ENCODE measurements at places on chromosomes 3 and 15. TPM values are rescaled to one million over a fixed set of nuclear protein-coding genes. Genes with fewer than 3 reads are reported as not detected.

Gene LRRC49
- total RNA-seq = 35.3 TPM

DNA sequence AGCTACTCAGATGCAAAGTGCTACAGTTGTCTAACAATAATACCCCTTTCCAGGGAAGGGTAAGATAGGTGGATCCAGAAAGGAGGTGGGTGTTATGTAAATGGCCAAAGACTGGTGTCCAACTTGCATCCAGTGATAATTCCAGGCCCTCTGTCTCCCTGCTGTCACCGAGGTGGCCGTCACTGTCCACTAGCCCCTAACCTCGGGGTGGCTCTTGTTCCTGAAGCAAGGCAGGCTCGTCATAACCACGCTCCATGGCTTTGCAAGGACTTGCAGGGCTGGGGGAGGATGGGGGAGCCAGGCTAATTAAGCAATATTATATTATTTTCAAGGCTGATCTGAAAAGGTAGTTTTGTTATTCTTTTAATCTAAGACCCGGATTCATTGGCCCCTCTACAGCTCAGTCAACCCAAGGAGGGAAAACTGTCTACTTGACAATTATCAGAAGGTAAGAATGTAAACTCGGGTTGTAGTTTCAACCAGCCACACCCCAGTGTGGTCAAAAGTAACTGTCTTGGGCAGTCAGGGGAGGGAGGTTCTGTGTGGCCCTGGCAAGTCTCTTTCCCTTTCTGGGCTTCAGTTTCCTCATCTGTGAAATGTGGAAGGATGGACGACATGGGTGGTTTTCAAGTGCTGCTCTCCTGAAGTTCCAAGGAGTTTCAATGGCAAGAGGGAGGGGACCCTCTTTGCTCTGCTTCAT lies 220.1 kb upstream of the BHLHE40 start:
- DNase-seq = no peak
- H3K4me3 ChIP-seq = no peak overlapping the region
- peaks cover 8% of the 10 kb centered on the region for H3K4me1 ChIP-seq
- no peaks in the 10 kb centered on the region for H3K36me3 ChIP-seq
- H3K27ac ChIP-seq = no peak overlapping the region

- H3K27ac ChIP-seq = no peak overlapping the region
- DNase-seq = no peak
- no peaks in the 10 kb centered on the region for H3K27me3 ChIP-seq
- H3K4me1 ChIP-seq = no peaks in the 10 kb centered on the region
- no peaks in the 10 kb centered on the region for H3K36me3 ChIP-seq
These were observed 459.9 kb downstream of the RAP2B start for GRCh38 chr3:153621953-153622352.

Gene TM4SF18
- total RNA-seq = 6.7 TPM

DNA sequence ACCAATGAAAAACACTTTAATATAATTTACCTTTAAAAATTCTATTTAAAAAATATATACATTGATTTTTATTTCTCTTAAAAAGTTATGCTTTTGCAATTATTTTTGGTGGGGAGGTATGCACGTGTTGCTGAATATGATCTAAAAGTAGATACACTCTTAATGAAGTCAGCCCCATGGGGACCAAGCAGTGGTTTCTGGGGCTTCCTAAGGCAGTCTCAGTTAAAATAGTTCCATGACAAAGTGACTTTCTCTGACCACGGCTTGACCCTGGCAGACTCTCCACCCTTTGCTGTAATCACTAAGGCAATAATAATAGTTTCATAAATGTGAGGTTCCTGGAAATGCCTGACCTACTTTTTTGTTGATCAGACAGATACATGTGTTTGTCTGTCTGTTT lies 50.4 kb downstream of the CCR4 start:
- peaks cover 11% of the 10 kb centered on the region for H3K36me3 ChIP-seq
- H3K27me3 ChIP-seq = no peaks in the 10 kb centered on the region
- no peak for DNase-seq
- H3K4me3 ChIP-seq = no peak overlapping the region

Gene UBA3
- 39.9 TPM for total RNA-seq

Gene WDR49
- total RNA-seq = 5.5 TPM

Gene PDIA5
- 9.0 TPM for total RNA-seq

DNA sequence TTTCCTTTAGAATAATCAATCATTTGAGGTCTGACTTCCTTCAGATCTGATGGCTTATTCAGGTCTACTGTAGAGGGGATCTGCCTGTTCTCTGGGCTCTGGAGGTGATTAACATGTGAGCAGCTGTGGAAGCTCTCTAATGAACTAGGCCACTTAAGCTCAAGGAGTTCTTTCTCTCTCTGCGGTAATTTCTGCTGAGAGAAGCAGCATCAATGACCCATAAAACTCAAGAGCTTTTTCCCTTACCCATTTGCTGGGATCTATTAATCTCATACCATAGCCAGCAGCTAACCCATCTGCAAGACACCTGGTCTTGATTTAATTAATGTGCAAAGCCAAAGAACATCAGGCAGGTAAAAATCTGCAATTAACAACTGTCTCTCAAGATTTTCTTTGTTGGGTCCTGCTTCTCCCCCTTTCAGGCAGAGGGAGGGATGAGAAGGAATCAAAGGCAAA lies 73.2 kb upstream of the DLG1 start:
- H3K4me3 ChIP-seq = no peak overlapping the region
- no peaks in the 10 kb centered on the region for H3K36me3 ChIP-seq
- DNase-seq = no peak
- no peaks in the 10 kb centered on the region for H3K4me1 ChIP-seq
- H3K27ac ChIP-seq = no peak overlapping the region
- H3K27me3 ChIP-seq = no peaks in the 10 kb centered on the region

DNA sequence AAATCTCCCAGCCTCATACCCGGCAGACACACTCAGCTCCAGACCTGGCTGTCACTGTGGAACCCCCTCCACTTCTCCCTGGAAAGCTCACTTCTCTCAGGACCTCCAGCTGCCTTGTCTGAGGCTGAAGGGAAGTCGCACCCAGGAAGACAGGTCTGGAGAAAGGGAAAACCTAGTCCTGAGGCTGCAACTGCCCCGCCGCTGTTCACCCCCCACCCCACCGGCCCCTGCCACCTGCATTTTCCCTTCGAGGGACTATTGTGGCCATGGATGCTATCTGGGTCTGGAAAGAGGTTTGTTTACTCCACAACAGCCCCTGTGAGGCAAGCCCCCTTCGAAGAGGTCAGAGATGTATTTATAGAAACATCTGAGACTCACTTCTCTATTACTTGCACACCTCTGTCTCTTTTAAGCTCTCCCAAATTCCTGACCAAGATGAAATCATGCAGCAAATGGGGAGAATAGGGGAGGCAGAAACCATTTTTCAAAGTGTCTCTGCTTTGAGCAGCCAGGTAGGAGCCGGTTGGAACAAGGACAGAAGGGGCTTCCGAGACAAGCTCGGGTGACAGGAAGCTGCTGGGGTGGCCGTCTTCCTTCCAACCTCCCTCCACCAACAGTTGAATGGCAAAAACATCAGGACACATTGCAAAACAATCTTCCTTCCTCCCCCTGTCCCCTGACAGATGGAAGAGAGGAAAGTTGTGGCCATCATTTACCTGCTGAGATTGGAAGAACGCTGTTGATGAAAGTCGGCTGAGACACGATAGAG lies 518 bp downstream of the COLQ start:
- H3K4me3 ChIP-seq = peak overlapping the region; percentile 41
- H3K36me3 ChIP-seq = no peaks in the 10 kb centered on the region
- peak overlapping the region; percentile 92 for H3K27ac ChIP-seq
- H3K4me1 ChIP-seq = peaks cover 40% of the 10 kb centered on the region
- no peak for DNase-seq

DNA sequence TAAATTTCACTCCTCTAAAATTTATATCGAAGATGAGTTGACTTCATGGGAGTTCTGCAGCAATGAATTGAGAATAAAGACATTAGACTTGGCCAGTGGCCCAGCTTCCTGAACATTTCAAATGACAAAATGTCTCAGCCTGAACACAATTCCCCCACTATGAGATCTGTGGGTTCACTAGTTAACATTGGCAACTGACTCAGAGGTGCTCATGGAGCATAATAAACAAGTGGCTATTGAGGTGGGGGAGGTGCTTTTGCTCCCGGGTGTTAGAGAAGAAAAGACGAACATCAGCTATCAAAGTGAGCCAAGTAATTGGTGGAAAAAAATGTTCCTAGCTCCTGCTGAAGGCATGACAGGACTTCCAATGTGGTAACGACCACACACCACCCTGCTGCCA lies 6.3 kb downstream of the ATP13A4 start:
- H3K36me3 ChIP-seq = no peaks in the 10 kb centered on the region
- H3K27me3 ChIP-seq = no peaks in the 10 kb centered on the region
- no peaks in the 10 kb centered on the region for H3K4me1 ChIP-seq
- no peak for DNase-seq

DNA sequence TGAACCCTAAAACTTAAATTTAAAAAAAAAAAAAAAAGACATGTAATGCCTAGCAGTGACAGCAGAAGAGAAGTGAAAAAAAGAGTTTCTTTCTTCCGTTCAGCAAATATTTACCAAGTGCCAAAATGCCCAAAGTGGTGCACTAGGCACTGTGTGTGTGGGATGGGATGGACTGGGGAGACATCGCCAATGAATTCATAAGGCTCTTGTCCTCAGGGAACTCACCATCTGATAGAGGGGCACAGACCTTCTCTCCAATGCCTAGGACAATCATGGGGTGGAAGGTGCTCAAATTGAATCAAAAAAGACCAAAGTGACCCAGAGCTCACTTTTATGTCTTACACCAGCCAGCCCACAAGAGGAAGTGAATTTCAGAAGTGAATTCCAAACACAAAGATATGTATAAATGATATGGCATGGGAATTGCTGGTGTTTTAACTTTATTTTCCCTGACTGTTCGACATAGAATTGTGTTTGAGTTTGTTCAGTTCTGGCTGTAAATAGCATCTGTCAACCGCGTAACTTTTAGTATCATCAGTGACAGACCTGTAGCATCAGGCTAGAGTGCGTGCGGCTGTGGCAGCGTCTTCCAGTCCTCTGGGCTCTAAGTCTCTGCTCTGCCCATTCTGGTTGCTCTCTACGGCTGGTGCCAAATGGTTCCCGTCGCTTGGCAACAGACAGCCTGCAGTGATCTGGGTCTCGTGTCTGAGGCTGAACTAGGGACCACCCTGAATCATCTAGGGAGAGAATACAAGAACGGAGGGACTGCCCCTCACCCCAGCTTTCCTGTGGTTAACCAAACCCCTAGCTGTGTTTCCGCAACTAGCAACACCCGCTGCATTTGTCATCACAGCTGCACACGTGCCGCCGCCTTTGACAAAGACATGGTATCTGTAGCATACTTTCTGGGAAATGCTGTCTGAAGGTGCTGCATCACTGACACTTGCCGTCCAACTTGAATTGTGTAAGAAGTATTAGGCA lies 154.0 kb upstream of the THBS1 start:
- DNase-seq = peak; percentile 84
- no peak overlapping the region for H3K4me3 ChIP-seq
- H3K36me3 ChIP-seq = no peaks in the 10 kb centered on the region
- H3K27ac ChIP-seq = peak overlapping the region; percentile 70
- no peaks in the 10 kb centered on the region for H3K27me3 ChIP-seq

Gene LRRC31
- not detected for total RNA-seq

GRCh38 chr3:32865383-32865782 lies 47.6 kb downstream of the TRIM71 start:
- no peak overlapping the region for H3K27ac ChIP-seq
- H3K27me3 ChIP-seq = no peaks in the 10 kb centered on the region
- no peaks in the 10 kb centered on the region for H3K4me1 ChIP-seq
- DNase-seq = no peak
- H3K4me3 ChIP-seq = no peak overlapping the region

- no peak overlapping the region for H3K27ac ChIP-seq
- H3K4me3 ChIP-seq = no peak overlapping the region
- no peaks in the 10 kb centered on the region for H3K27me3 ChIP-seq
- no peaks in the 10 kb centered on the region for H3K4me1 ChIP-seq
- peak; percentile 89 for DNase-seq
These were observed 95.7 kb downstream of the CPN2 start for GRCh38 chr3:194255252-194256039.

DNA sequence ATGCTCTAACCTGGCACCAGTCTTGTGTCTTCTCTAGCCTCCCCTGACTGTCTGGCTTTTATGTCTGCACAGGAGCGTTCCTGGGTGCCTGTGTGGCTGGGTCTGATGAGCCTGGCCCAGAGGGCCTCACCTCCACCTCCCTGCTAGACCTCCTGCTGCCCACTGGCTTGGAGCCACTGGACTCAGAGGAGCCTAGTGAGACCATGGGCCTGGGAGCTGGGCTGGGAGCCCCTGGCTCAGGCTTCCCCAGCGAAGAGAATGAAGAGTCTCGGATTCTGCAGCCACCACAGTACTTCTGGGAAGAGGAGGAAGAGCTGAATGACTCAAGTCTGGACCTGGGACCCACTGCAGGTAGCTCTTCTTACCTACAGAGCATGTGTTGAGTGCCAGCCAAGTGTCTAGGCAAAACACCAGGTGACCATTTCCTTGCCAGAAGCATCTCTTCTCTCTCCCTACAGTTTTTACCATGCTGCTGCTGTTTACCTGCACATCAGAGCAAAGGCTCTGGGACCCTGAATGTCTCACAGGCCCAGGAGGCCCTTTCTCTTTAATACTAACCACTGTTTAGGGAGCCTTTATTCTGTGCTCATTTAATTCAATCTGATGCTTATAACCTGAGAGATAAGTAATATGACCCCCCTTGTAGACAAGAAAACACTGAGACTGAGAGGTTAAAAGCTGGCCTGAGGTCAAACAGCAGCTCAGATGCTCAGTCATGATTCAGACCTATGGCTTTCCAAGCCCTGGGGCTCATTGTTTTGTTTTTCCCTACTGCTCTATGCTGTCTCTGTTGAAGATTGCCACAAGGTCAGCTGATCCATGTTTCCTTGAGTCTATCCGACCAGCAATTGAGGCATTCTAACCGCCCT lies 10.4 kb downstream of the PODXL2 start:
- no peaks in the 10 kb centered on the region for H3K4me1 ChIP-seq
- H3K36me3 ChIP-seq = no peaks in the 10 kb centered on the region
- DNase-seq = no peak

Gene ZNF662
- 1.7 TPM for total RNA-seq

Gene ZPLD1
- total RNA-seq = not detected

DNA sequence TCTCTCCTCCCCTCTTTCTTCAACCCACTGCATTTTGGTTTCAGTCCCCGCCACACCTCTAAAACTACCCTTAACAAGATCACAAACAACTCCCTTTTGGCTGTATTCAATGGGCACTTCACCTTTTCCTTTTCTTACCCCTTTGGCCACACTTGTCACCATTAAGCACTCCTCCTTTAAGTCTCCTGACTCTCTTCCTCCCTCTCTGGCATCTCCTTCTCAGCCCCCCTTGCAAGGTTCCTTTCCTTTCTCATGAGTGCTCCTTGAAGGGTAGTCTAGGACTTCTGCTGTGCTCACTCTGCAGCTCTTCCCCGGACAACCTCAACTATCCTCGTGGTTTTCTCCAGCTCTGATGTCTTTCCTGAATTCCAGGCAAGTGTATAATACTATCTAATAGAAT lies 103.7 kb downstream of the RPL22L1 start:
- no peaks in the 10 kb centered on the region for H3K27me3 ChIP-seq
- DNase-seq = no peak
- H3K4me1 ChIP-seq = peaks cover 6% of the 10 kb centered on the region
- H3K27ac ChIP-seq = no peak overlapping the region
- H3K4me3 ChIP-seq = no peak overlapping the region

- no peaks in the 10 kb centered on the region for H3K4me1 ChIP-seq
- DNase-seq = no peak
- H3K27me3 ChIP-seq = no peaks in the 10 kb centered on the region
- H3K36me3 ChIP-seq = no peaks in the 10 kb centered on the region
These were observed 529.0 kb downstream of the AGBL1 start for GRCh38 chr15:86608461-86609205.

Data from right atrium auricular region (tissue), 2 donors.